ENCODE measurements at places on chromosomes 4 and X.

DNA sequence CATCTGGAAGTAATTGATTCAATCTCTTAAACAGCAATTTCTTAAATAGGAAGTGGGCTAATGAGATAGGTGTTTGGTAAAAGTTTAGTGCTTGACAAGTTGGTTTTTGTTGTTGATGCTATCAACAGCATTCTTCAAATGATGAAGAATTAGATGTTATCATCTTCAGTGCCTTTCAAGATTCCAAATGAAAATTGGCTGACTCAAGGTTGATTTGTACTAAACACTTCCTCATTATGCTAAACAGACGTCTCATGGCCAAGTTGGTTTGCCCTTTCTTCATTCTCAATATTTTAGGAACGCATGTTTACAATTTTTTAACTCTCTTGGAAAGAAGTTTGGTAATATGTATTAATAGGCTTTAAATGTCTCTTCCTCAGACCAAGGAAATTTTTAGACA is 86.0 kb downstream of the MID1IP1 start:
- no peak for DNase-seq

GRCh38 chr4:186839122-186840037 is 115.7 kb upstream of the FAT1 start:
- peak; percentile 24 for DNase-seq

GRCh38 chrX:74451450-74452198 is 30.3 kb downstream of the SLC16A2 start:
- no peak for DNase-seq

DNA sequence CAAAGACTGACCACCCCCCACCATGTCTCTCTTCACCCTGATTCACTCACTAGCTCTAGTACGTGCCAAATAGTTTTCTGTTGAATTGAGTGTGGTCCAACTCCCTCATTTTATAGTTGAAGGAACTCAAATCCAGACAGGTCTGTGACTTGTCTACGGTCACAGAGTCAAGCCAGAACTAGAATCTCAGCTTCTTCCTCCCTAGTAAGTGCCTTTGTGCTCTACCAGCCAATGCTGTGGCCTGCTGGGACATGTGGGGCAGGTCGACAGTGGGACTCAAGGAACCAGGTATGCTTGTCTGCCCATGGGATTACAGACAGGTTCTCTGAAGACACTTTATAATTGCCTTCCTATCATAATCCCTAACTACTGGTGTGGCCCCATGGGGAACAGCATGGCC is 108.6 kb upstream of the CPEB2 start:
- no peak for DNase-seq

GRCh38 chrX:43865791-43866190 is 16.5 kb downstream of the MAOB start:
- no peak for DNase-seq

GRCh38 chrX:19677121-19677520 is 161.8 kb upstream of the MAP3K15 start:
- no peak for DNase-seq

DNA sequence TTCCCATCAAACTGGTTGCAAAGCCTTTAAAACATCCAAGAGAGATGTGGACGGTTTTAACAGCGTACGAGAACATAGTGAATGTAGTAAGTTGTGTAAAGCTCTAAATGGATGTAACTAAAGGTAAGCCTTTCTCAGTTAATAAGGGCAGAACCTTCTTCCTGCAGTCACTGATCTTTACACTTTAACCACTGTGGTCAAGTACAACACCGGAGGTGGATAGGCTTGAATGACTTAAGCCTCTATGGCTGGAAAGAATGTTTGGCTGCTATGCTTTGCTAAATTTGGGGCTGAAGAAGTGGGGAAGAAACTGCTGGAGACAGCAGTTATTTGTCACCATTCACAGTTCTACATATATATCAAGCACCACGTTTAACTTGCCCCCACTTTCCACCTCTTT is 285.1 kb upstream of the FMR1 start:
- DNase-seq = no peak

DNA sequence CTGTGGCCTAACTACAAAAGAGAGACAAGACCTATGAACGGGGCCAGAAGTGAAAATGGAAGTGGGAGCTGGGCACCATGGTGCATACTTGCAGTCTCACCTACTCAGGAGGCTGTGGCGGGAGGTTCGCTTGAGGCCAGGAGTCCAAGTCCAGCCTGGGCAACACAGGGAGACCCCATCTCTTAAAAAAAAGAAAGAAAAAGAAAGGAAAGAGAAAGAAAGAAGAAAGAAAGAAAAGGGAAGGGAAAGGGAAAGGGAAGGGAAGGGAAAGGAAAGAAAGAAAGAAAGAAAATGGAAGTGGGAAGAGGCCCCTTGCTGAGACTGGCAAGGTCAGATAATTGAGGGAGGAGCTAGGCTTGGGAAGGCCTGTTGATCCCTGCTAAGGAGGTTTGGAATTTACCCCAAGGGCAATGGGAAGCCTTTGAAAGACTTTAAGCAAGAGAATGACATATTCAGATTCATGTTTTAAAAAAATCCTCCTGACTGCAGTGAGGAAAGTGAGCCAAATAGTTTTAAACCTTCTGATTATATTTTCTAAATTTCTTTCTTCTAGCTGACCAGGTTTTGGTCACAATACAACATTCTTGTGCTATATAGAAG is 17.7 kb upstream of the HERC5 start:
- DNase-seq = no peak

- DNase-seq = no peak
Measured at GRCh38 chr4:176790398-176790797, 2.3 kb downstream of the VEGFC start.

DNA sequence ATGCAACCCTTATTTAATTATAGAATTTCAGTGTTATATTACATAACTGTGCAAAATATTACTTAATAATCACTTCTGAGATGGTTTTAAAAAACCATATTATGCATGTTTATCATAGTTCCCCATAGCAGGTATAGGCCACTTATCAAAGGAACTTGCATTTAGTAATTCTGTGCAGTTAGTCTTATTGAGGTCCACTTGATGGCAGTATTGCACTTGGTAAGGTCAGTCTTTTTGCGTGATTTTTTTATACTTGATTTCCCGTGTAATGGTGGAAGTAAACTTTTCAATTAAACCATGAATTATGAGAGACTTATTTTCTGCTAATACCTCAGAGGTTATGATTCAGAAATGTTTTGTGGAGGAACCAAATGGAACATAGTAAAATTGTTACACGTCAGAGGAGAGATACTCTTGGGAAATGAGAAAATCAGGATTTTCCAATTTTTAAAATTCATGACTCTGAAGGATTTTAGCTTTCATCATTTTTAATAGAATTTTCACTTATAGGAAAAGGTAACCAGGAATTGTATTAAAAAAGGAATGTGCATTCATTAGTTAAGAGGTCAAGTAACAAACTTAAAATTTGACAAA is 230.0 kb downstream of the CCSER1 start:
- DNase-seq = peak; percentile 14

GRCh38 chrX:55640854-55641253 is 17.7 kb downstream of the FOXR2 start:
- no peak for DNase-seq

DNA sequence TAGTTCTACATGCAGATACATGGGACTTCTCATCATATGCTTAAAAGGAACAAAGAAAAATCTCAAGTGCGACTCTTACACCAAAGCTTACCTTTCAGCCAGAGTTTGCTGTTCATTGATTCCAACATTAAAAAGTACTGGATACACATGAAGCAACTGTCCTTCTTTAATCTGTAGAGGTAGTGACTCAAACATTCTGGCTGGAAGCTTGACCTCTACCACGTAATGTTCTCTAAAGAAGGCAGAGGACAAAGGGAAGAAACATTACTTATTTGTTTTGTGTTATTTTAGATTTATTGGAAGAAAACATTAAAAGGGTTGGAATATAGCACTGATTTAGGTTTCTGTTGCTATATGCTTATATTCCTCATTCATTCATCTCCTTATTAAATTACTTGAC is 476.1 kb downstream of the IL15 start:
- no peak for DNase-seq

GRCh38 chr4:147772056-147772455 is 40.2 kb downstream of the ARHGAP10 start:
- DNase-seq = no peak

DNA sequence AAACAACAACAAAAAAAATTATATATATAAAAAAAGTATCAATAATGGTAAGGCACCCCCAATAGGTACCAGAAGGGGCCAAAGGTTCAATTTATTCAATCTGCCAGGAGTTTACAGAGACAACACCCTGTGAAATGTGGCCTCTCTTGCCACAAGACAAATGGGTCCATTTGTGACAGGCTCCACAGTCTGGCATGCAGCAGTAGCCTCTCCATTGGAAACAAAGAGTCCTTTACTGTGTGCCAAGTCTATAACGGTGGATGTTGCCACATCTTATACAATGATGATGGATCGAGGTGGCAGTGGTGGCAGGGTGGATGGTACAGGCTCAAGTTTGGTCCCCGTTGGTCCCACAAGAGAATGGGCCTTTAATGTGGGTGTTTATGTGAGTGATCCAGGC is 70.1 kb upstream of the SH3RF1 start:
- no peak for DNase-seq

GRCh38 chrX:39164212-39164611 is 363.0 kb downstream of the MID1IP1 start:
- no peak for DNase-seq

DNA sequence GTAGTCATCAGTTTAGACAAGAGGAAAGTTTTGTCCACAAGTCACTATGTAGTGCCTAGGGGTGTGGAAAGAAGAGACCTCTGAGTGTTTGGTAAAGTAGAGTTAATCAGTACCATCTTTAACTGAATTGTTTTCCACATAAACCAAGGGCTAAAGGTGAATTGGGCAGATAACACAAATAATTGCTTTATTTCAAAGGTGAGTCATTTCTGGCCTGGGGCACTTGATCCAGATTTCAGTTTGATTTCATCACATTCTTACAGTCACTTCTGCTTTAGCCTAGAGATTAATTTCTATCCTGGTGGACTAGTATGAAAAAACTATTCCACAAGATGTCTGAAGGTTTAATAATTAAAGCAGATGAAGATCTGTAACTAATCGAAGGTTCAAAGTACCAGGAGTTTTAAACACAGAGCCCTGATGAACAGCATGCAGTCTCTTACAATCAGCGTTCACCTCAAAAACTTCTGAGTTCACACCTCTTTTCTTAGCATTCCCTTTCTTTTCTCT is 74.5 kb upstream of the BOD1L1 start:
- no peak for DNase-seq

DNA sequence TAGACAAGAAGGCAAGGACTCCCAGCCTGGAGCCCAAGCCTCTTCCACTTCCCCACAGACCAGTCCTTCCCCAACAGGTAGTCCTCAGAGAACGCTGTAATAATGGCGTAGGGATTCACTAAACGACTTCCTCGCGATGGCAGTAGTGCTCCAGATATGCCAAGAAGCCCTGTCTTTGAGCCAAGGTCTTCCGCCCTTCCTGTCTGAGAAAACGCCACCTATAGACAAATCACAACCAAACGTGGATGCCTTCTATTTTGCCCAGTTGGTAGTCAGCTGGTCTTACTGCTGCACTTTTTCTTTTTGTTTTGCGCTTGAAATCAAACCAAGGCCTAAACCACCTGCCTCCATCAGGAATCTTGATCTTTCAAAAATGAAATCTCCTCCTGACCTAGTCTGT is 203.3 kb downstream of the OR13H1 start:
- DNase-seq = peak; percentile 34

DNA sequence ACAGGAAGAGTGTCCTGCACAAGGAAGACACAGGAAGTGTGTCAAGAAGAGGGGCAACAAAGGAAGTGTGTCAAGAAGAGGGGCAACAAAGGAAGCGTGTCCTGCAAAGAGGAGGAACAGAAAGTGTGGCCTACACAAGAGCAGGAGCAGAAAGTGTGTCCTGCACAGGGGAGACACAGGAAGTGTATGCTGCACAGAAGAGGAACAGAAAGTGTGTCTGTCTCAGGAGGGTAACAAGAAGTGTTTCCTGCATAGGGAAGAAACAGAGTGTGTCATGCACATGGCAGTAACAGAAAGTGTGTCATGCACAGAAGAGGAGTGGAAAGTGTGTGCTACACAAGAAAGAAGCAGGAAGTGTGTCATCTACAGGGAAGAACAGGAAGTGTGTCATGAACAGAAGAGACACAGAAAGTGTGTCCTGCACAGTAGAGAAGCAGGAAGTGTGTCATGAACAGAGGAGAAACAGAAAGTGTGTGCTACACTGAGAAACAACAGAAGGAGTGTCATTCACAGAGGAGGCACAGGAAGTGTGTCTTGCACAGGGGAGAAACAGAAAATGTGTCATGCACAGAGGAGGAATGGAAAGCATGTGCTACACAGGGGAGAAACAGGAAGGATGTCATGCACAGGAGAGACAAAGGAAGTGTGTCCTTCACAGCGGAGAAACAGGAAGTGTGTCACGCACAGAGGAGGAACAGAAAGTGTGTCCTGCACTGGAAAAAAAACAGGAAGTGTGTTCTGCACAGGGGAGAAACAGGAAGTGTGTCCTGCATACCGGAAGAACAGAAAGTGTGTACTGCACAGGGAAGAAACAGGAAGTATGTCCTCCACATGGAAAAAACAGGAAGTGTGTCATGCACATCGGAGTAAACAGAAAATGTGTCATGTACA is 526.4 kb upstream of the PRKX start:
- DNase-seq = no peak

DNA sequence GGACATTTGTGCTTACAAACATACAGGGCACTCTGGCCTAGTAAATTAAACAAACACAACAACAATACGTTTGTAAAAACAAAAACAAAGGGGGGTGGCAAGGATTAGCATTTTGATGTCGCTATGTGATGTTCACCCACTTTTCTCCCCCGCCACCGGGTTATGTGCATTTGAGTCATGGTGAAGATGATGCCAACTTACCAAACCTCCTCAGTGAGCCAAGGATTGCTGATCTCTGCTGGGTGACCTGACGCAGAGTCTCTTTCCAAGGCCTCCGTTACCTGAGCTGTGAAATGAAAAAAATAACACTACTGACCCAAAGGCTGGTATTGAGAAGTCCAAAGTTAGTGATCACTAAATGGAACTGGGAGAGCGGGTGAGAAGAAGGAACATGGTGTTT is 85.4 kb downstream of the RBM47 start:
- no peak for DNase-seq

GRCh38 chr4:81538716-81539427 is 67.2 kb upstream of the RASGEF1B start:
- DNase-seq = no peak

GRCh38 chrX:6067600-6067999 is 161.1 kb downstream of the NLGN4X start:
- no peak for DNase-seq

DNA sequence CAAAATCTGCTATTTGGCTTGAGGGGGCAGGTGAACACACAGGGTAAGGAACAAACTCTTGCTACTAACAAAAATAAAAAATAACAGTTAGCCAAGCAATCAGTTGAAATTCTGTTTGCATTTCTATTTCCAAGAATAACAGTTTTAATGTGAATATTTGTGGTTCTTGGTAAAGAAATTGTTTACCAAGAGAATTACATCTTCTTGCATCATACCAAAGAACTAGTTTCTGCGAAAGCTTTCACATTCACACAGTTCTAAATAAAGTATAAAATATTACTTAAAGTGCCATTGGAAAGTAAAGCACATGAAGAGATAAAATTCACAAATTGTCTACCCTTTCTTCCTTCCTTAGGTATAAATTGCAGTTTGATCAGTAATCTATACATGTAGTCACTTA is 54.4 kb downstream of the KLHL4 start:
- no peak for DNase-seq

- DNase-seq = no peak
Measured at GRCh38 chr4:4750187-4750586, 109.3 kb upstream of the MSX1 start.
